ENCODE measurements at places on chromosomes 12 and 14. TPM values are rescaled to one million over a fixed set of nuclear protein-coding genes. Genes with fewer than 3 reads are reported as not detected.

- DNase-seq = no peak
Observed at GRCh38 chr12:79174626-79175025, 310.1 kb downstream of the SYT1 start.

DNA sequence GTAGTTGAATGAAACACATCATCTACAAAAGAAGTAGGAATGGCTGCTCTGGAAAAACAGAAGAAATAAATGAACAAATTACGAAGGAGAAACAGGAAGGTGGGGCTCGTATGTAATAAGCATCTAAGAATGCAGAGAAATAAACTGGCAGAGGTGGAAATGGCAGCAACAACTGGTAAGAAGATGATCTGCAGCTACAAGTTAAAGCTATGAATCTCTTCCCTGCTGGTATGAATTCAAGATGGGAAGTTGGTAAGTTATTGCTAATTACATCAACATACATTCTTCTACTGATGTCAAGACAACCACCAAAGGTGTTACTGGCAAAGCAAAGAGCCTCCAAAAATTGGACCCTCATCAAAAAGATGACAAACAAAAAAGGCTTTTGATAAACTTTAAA, 59.8 kb downstream of the HECTD4 start:
- DNase-seq = no peak

DNA sequence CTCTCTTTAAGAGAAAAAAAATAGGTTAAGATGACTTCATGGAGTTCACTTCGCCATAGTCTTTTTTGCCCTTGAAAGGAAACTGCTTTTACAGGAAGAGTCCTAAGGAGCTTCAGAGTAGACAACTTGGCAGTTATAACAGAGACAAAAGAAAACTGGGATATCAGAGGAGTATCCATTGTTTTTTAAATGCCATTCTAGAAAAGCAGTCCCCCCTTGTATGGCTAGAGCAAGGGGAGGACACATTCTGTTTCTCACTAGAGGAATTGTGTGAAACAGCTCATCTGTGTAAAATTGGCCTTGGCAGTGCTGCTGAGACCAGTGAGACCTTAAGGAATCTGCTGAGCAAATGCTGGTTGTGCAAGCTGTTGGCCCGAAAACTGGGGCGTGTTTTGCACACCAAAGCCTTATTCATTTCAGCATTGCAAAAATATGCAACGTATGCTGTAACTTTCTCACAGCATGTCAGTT, 128.0 kb downstream of the GPR135 start:
- DNase-seq = no peak

- no peak for DNase-seq
Observed at GRCh38 chr14:99264691-99265450, 7.1 kb downstream of the BCL11B start.

DNA sequence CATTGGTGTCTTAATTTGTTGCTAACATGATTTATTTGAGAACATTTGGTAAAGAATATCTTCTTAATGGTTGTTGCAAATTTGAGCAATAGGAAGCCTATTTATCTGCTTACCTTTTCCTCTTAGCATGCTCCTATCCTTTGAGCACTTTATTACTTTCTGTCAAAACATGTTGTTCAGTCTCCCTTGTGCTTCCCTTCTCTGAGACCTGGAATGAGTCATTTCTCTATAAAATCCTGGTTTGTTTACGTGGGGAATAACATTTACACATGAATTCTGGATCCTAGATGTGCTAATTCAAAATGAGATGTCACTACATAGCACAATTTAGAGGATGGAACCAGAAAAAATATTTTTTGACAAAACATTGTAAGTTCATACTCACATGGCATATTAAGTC, 844.0 kb upstream of the LRFN5 start:
- no peak for DNase-seq

DNA sequence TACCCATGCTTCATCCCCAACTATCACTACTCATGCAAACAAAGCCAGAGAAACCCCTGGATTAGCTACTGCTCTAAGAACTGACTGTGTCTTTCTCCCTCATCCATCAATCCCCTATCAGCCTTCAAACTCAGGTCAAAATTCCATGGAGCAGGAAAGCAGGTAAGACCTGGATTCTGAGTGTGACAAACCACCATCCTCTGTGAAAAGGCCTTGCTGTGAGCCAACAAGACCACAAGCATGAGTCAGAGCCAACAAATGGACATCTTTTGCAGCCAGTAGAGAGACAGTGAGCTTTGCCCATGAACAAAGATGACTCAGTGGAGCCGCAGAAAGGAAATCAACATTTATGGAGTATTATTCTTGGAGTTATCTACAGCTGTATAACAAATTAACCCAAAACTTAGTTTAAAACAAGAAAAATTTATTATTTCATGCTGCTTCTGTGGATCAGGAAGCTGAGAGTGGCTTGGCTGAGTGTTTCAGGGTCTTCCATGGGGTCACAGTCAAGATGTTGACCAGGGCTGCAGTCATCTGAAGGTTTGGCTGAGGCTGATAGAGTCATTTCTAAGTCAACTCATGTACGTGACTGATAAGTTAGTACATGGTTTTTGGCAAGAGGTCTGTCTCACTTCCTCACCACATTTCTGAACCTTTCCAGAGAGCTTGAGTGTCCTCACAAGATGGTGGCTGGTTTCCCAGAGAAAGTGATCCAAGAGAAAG, 61.1 kb downstream of the PITPNM2 start:
- peak; percentile 85 for DNase-seq

GRCh38 chr12:130424858-130425697, 87.4 kb downstream of the PIWIL1 start:
- DNase-seq = no peak

- no peak for DNase-seq
Observed at GRCh38 chr14:104003616-104004015, 61.3 kb upstream of the RD3L start.

GRCh38 chr14:96817750-96818666, 20.8 kb downstream of the VRK1 start:
- no peak for DNase-seq

GRCh38 chr12:103444983-103445382, 50.8 kb downstream of the C12orf42 start:
- no peak for DNase-seq

DNA sequence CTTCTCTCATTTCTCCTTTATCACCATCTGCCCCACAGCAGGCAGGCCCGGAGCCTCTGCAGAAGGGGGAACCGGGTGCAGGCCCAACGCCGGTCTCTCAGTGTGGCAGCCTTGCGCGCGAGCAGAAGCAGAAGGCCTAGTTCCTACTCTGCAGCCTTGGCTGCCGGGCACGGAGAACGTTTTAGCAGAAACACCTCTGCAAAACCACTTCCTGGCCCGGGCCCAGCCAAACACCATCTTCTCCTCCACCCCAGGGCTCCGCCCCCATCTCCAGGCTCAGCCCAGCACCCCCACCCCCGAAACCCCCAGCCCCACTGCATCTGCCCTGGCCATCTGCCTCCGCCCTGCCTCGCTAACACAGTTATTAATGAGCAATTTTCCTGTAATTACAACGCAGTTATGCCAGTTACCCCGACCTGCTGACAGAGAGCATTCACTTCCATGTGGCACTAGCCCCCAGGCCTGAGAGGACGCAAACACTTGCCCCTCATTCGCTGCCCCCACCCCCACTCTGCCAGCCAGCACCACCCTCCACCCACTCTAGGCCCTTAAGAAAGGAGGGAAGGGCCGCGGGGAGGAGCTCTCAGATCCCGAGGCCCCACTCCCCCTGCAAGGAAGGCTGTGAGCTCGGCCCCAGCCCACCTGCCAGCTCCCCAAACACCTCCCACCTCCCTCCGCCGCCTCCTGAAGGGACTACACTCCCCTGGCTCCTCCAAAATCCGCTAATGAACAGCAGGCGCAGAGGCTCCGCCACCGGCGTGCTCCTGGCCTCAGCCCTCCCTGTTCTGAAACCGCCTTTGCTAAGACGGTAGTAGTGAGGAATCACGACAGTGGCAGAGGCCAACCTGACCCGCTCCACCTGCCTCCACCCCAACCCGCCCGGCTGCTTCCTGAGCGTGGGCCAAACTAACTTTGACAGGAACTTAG, 44.7 kb upstream of the FBRSL1 start:
- DNase-seq = no peak

GRCh38 chr14:58239244-58240195, 5.1 kb upstream of the PSMA3 start:
- peak; percentile 23 for DNase-seq

DNA sequence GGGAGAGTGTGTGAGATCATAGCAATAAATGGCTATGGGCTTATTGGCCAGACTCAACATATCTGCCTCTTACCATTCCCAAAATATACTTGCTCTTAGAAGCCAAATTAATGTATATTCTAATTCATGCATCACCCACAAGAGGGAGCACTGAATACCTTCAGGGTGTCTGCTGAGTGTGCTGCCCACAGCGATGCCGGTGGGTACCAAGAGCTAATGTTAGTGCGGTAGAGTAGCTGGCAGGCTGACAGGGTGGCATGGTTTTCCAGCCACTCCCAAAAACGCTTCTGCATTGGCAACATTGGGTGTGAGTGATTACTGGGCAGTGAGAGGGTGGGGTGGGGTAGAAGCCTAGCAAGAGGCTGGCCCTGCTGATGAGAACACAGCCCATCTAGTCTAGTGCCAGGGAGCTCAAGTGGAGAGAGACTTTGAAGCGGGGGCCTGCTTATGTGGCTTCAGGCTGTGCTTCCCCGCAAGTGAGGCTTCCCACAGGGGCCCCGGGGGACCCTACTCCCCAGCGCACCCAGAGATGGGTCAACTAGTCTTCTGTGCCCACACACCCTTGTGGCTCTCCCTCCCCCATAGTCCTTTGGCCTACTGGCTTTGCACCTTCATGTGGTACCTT, 9.2 kb upstream of the PLEKHD1 start:
- peak; percentile 33 for DNase-seq

GRCh38 chr12:118851891-118852290, 129.4 kb upstream of the SRRM4 start:
- DNase-seq = no peak

GRCh38 chr12:123860377-123860776, 98.3 kb downstream of the DNAH10 start:
- DNase-seq = no peak

GRCh38 chr12:89040146-89040964, 311.9 kb downstream of the DUSP6 start:
- no peak for DNase-seq

- DNase-seq = no peak
Observed at GRCh38 chr14:53536446-53536845, 383.3 kb upstream of the DDHD1 start.

- DNase-seq = no peak
Observed at GRCh38 chr12:26338586-26339572, 143.5 kb downstream of the SSPN start.

GRCh38 chr12:49039421-49040363, 20.9 kb downstream of the KMT2D start:
- DNase-seq = no peak

- no peak for DNase-seq
Observed at GRCh38 chr12:8953773-8954402, 4.4 kb upstream of the M6PR start.

DNA sequence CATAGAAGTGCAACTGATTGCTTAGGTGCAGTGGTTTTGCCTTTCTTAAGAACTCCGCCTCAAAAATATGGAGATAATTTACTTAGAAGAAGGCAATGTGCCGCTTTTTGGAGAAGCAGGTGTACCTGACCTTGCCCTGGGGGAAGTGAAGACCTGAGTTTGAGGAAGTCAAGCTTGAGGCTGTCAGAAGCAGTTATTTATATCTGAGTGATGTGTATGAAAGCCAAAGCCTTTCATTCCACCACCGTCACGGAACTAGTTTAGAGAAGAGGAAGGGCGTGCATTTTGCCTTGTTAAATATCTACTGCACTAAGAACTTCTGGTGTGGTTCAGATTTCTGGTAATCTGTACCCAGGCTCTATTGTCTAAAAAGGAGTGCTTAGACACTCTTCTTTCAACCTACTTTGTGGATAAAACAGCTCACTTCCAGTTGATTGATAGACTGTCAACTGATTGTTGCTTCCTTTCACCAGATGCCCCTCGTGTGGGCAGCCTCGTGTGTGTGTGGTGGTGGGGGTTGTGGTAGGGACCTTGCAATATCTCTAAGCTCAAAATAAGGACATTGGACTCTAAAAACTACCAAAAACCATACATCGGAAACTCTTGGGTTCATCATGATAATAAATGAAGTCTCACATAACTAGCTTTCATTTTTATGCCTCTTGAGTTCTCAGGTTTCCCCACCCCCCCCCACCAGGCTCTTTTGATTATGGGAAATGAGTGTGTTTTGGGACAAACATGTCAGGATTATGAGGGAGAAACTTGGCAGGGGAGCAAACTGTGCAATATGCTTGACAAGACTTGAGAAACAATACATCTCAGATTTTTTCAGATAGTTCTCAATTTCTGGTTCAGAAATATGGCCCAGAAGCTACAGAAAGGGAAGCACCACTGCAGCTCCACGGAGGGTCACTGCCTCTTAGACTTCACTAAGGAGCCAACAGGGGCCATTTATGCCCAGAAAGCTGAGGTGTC, 78.6 kb downstream of the ARF6 start:
- no peak for DNase-seq

DNA sequence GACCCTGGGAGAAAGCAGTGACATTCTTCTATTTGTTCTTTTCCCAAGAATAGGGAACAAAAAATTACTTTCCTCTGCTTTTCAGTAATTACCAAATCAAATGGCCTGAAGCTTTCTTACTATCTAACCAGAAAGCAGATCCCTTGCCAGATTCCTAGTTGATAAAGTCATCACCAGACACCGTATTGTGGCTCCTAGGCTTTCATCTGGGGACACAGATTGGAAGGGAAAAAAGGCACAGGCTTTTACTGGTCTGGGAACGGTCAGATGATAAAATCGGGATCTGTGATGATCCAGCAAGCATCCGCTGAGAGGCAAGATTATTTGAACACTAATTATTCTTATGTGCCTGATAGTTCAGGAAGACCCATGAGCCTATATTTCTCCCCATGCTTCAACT, 79.1 kb upstream of the BCL2L14 start:
- DNase-seq = no peak

DNA sequence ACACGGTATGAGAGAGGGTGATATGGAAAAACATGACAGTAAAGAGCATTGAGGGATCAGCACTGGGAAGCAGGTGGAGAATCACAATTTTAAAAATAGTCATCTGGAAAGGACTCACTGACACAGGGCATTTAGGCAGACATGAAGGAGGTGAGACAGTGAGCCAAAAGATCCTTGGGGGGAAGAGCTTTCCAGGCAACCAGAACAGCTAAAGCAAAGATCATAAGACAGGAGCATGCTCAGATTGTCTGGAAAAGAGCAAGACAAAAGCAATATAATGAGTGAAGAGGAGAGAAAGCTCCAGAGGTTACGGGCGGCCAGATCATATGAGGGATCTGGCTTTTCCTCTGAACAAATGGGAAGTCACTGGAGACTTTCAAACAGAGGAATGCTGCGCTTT, 63.9 kb downstream of the DENND5B start:
- no peak for DNase-seq

GRCh38 chr14:87251011-87251410, 742.0 kb downstream of the GALC start:
- no peak for DNase-seq

The SLC39A9 gene
- total RNA-seq = 50.5 TPM

The GPR132 gene
- not detected for total RNA-seq

The AVPR1A gene
- not detected for total RNA-seq

The IL22 gene
- not detected for total RNA-seq

The CSRP2 gene
- 15.8 TPM for total RNA-seq

The NTF3 gene
- not detected for total RNA-seq

The LTBR gene
- total RNA-seq = 35.0 TPM

The NAV3 gene
- 6.7 TPM for total RNA-seq

The NUAK1 gene
- total RNA-seq = 4.9 TPM

The KITLG gene
- total RNA-seq = 23.4 TPM

The RAB35 gene
- total RNA-seq = 53.3 TPM

Measured in MG63 (cell line).